ENCODE measurements at places on chromosomes 7 and 10. TPM values are rescaled to one million over a fixed set of nuclear protein-coding genes. Genes with fewer than 3 reads are reported as not detected.

DNA sequence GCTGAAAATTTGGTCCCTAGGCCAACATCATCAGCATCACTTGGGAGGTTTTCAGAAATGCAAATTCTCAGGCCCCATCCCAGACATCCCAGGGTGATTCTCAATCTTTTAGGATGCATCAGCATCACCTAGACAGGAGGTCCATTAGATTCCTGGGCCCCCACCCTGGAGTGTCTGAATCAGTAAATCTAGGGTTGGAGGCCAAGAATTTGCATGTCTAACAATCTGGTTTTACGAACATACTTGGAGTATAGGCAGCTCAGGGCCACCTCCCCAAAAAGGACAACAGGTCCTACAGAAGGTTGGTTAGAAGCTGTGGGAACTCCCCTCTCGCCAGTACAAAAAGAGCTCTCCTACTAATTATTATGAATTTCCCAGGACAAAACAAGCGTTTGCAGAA is 15.5 kb downstream of the ZC3HAV1 start:
- no peak for DNase-seq

- DNase-seq, result no peak
These were observed 2.0 kb downstream of the EVX1 start for GRCh38 chr7:27244488-27245123.

The VGF gene
- total RNA-seq, result 0.14 TPM

The DKK1 gene
- 122 TPM for total RNA-seq

GRCh38 chr7:137606061-137606674 is 240.6 kb downstream of the DGKI start:
- no peak for DNase-seq

DNA sequence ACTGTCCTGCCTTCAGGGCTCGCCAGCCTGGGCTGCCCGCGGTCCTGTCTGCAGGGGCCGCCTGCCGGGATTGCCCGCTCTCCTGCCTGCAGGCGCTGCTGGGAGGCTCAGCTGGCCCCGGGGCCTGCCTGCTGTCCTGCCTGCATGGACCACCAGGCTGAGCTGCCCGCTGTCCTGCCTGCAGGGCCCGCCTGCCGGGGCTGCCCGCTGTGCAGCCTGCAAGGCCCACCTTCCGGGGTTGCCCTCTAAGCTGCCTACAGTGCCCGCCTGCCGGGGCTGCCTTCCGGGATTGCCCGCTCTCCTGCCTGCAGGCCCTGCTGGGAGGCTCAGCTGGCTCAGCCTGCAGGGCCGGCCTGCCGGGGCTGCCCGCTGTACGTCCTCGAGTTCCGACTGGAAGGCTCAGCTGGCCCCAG is 164.4 kb downstream of the GLRX3 start:
- DNase-seq, result no peak

- no peak for DNase-seq
These were observed 26.3 kb downstream of the GPR141 start for GRCh38 chr7:37709631-37710509.

GRCh38 chr10:133257489-133258065 is 19.1 kb downstream of the ADAM8 start:
- DNase-seq, result peak; percentile 63

DNA sequence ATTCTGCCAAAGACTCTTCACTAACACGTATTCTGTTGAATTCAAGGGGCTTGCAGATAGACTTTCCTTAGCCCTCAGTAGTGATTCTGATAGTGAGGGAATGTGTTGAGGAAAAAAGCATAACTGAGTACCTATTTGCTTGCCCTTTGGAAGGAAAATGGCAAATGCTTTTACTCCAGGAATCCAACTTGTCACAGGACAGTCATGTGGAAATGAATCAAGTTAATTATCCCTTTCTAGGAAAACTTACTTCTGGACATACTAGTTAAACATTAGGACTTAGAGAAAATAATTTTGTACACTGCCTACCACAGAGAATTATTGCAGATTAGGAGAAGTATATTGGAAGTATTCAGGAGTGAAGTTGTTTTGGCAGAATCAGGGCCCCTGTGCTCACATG is 148.9 kb upstream of the SLC13A1 start:
- no peak for DNase-seq

DNA sequence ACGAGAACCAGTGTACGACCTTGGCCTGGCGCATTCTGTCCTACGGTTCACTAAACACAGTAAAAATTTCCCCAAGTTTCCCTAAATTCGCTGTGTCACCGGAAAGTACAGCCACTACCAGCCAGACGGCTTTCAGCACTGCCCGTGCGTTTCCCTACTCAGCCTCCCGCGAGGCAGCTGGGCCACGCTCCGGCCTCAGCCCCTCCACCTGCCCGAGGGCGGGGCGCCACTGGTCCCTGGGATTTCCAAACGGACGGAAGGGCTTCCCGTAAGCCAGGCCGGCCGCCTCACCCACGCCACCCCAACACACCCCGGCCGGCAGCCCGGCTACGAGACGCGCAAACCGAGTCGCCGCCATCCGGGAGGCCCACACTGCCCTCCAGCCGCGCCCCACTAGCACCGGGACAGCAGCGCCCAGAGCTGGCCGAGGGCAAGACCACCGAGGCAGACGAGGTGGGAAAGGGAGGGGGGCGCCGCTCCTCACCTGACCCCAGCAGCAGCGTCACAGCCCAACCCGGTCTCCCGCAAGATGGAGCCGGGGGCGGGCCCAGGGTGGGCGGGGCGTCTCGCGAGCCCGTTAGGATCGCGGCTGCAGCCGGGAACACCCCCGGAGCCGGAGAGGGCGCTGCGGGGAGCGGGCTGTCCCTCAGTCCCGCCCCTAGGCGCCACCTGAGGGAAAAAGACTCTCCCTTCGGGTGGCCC is at the start of gene ANXA7:
ANXA7 (minus strand) TSS at position 531 of the 702 bp plus-strand sequence. CDS start 13,202 bp downstream, outside the sequence.
- peak; percentile 97 for DNase-seq

The PRKCQ gene
- 0.73 TPM for total RNA-seq

DNA sequence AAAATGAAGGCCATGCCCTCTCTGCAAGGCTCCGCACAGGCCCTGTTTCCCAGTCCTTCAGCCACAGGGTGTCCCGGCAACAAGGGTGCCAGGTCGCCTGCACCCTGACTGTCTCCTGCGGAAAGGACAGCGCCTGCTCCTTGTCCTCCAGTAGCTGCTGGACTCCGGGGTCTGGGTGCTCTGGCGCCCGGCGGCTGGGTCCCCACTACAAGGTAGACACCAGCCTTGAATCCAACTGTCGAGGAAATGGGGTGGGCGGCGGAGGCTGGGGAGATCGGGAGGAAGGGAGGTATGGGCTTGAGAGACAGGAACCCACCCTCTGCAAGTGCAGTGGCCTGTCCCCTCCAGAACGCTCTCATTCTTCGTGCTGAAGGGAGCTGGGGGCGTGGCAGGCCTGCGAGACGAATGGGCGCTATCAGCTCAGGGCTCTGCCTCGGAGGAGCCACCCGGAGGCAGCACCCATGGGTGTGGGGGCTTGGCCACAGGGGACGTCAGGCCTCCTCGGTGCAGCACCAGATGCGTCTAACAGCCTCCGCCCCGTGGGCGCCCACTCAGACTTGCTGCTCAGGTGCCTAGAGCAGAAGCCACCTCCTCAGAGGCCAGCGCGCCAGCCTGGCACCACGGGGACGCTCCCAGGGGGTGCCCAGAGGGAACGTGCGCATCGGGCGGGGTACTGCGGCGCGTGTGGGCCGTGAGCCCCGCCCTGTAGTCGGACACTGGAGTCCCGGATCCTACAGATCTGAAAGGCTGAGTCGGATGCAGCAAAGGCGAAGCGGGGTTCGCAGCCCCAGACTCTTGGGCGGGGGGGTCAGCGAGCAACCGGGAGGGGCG is 15.6 kb downstream of the ADAM8 start:
- peak; percentile 17 for DNase-seq

The LIPN gene
- total RNA-seq, result not detected

DNA sequence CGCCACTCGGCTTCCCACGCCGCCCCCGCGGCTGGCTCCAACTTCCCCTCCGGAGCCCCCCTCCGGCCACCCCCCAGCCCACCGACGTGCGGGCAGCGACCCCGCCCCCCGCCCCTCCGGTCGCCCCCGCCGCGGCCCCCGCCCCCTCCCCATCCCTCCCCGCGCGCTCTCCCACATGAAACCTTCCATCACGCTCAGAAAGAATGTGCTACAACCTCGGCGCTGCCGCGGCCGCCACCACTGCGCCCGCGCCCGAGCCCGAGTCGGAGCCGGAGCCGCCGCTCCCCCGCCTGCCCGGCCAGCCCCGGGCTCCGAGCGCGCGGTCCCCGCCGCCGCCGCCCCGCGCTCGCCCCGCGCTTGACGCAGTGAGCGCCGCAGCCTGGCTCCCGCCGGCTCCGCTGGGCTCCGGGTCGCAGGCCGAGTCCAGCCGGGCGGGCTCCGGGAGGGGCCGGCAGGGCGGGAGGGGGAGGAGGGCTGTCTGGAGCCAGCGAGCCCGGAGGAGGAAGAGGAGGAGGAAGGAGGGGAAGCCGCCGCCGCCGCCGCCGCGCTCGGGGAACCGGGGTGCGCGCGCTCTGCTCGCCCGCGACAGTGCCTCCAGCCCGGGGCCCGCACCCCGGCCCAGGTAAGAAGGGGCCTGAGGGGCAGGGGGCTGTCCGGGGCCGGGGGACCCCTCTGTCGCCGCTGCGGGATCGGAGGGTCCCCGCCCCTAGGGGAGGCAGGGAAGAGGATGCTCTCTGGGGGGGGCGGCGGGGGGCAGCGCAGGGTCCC is 4.3 kb upstream of the ELFN1 start:
- DNase-seq, result peak; percentile 54

GRCh38 chr7:50557099-50557498 is 8.1 kb downstream of the DDC start:
- DNase-seq, result no peak
